ENCODE measurements at places on chromosomes 16 and 17.

DNA sequence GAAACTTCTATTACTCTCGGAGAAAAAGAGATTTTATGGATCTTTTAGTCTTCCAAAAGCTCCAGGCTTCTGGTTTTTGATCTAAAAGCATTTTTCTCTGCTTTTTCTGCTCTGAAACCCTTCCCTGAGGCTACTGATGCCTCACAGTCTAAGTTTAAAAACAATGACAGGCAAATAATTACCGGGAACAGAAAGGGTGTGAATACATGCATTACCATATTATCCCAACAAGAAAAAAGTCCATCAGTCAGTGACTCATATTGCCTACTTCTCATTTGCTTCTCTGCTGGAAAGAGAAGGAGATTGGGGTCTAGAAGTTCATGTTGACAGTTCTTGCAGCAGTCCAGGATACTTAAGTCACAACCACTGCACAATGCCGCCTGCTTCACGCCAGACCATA is 482.9 kb upstream of the C16orf82 start:
- H3K27ac ChIP-seq, result no peak overlapping the region
- H3K27me3 ChIP-seq, result peaks cover 44% of the 10 kb centered on the region
- H3K4me1 ChIP-seq, result no peaks in the 10 kb centered on the region

GRCh38 chr16:56478281-56479049 is 27.1 kb downstream of the OGFOD1 start:
- no peak overlapping the region for H3K4me3 ChIP-seq
- H3K36me3 ChIP-seq, result peaks cover 41% of the 10 kb centered on the region
- peaks cover 13% of the 10 kb centered on the region for H3K4me1 ChIP-seq
- no peak for DNase-seq
- no peaks in the 10 kb centered on the region for H3K27me3 ChIP-seq

DNA sequence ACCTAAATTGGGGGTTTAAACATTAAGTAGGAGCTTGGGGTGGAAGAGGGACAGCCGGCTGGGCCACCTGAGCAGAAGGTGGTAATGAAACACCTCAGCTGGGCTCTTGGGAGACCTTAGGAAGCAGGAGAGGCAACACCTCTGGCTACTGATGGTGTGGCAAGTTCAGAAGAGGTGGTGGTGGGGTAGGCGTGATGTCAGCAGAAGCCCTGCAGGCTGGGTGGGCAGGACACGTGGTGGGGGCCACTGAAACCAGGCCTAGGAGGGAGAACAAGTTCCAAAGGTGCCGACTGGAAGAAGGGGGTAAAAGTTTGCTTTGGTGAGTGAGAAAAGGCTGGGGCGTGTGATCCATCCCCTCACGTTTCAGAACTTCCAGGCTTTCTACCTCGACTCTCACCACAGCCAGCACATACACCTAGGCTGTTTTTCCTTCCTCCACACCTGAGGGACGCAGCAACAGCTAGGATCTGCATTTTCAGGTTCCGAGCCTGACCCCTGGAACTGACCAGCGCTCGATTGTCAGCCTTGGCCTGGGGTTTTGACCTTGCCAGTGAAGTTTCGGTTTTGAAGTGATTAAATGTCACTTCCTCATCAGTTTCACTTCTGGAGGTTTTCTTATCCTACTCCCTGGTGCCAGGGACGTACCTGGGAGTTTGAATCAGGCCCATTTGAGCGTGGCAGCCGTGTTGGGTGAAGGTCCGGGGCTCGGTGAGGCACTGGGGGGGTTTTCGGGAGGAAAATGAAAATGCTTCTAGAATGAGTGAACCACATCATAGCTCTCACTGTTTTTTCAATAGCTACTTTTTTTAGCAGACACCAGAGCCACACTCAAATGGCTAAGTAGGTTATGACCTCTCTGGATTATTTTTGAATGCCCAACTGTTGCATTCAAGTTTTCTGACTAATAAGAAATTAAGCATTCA is 10.0 kb downstream of the SNN start:
- no peak for DNase-seq
- peaks cover 34% of the 10 kb centered on the region for H3K36me3 ChIP-seq
- H3K27ac ChIP-seq, result peak overlapping the region; percentile 65
- H3K4me3 ChIP-seq, result no peak overlapping the region
- H3K27me3 ChIP-seq, result no peaks in the 10 kb centered on the region

- H3K4me1 ChIP-seq, result no peaks in the 10 kb centered on the region
- H3K27me3 ChIP-seq, result no peaks in the 10 kb centered on the region
- no peak for DNase-seq
- no peaks in the 10 kb centered on the region for H3K36me3 ChIP-seq
These were observed 287.6 kb upstream of the GOT2 start for GRCh38 chr16:59021751-59022150.

- H3K27ac ChIP-seq, result no peak overlapping the region
- no peak for DNase-seq
- H3K36me3 ChIP-seq, result no peaks in the 10 kb centered on the region
These were observed 49.4 kb upstream of the CDC42EP4 start for GRCh38 chr17:73360961-73361761.

DNA sequence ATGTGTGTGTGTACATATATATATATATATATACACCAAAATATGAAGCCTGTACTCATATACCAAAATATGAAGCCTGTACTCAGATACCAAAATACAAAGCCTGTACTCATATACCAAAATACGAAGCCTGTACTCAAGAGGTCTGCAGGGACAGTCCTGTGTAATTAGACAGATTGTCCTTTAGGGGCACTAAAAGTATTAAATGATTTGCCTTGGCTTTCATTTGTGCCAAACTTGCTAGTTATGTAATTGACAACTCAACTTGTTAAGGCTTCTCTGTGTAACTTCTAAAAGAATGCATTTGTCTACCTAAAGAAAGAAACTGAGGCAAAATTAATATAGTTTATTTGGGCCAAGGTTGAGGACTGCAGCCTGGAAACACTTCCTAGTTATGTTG is 30.8 kb upstream of the DHX40 start:
- no peak overlapping the region for H3K4me3 ChIP-seq
- peaks cover 2% of the 10 kb centered on the region for H3K4me1 ChIP-seq
- H3K36me3 ChIP-seq, result no peaks in the 10 kb centered on the region
- no peak overlapping the region for H3K27ac ChIP-seq
- DNase-seq, result no peak

DNA sequence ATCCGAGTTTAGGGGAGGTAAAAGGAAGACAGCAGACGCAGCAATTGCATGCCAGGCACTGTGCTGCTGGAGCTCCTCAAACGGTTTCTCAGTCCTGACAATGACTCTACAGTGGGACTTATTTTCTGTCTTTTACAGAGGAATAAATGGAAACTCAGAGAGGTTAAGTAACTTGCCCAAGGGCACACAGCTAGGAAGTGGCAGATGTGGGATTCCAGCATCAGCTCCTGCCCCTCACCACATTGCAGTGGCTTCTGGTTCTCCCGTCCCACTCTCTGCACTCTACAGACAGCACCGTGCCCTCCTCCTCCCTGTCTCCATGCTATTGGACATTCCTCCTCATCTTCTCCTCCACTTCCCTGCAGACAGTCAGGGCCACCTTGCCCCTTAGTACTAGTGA is 74.2 kb upstream of the KSR1 start:
- H3K27me3 ChIP-seq, result peaks cover 30% of the 10 kb centered on the region
- H3K36me3 ChIP-seq, result peaks cover 6% of the 10 kb centered on the region
- no peak overlapping the region for H3K4me3 ChIP-seq
- peaks cover 11% of the 10 kb centered on the region for H3K4me1 ChIP-seq
- H3K27ac ChIP-seq, result no peak overlapping the region
